Anterior cingulate cortex (tissue), 58 donors: ENCODE measurements at places on chromosomes 6 and 20.

DNA sequence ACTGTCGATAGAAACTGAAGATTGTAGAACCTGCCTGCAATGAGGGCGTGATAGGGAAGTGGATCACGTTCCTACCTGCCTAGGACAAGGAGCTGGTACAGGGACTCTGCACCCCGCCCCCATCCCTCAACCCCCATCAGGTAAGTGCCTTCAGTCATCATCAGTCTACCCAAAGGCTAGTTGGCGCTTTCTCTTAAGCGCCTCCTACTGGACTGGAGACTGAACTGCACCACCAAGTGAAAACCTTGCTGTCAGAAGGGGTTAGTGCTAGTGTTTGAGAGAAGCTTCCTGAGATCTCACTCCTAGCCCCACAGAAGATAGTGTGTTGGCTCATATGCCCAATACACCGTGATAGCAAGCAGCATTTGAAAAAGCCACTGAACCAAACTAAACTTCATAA lies 706.5 kb upstream of the MAN1A1 start:
- DNase-seq, result no peak

DNA sequence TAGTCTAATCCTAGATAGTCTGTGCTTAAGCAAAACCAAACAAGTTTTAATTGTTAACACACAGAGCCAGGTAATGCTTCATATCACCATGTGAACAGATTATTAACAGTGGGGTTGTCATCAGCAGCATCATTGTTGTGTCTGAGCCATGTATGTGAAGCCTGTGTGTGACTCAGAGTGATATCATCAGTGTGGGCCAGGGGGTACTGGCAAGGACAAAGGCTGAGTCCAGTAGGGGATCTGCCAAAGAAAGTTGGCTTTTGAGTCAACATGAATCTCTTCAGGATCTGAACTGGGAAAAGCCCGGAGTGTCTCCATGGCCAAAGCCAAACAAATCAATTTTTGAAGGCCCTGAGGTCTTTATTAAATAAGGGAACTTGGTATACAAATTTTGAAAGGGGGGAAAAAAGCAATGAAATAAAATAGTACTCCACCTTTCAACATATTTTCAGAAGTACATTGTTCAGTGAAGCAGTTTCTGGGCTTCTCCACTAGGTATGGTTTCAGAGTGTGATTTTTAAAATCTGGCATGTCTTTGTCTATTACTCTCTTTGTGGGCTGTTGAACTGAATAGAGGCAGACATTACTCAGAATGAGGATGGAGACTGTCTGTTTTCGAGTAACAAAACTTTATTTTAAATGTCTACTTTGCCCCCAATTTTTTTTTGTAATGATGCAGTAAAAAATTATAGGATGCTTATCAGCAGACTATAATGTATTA lies 444.2 kb upstream of the JAG1 start:
- no peak for DNase-seq

GRCh38 chr20:36848078-36848660 lies 27.8 kb upstream of the TLDC2 start:
- DNase-seq, result no peak

DNA sequence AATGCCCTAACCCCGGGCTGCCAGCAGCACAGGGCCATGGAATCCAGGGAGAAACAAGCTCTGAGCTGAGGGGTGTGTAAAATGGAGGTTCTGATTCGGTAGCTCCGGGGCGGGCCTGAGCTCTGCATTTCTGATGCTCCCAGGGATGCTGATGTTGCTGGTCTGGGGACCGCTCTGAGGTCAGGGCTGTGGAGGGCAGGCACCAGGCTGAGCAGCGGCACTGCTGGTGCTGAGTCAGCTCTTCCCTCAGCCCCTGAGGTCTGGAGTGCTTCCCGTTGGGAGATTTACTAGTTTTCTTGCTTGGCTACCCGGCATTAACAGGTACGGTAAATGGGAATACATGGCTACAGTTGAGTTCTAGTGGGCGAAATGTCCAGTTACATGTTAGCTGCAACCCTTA lies 18.6 kb upstream of the CST3 start:
- DNase-seq, result no peak

DNA sequence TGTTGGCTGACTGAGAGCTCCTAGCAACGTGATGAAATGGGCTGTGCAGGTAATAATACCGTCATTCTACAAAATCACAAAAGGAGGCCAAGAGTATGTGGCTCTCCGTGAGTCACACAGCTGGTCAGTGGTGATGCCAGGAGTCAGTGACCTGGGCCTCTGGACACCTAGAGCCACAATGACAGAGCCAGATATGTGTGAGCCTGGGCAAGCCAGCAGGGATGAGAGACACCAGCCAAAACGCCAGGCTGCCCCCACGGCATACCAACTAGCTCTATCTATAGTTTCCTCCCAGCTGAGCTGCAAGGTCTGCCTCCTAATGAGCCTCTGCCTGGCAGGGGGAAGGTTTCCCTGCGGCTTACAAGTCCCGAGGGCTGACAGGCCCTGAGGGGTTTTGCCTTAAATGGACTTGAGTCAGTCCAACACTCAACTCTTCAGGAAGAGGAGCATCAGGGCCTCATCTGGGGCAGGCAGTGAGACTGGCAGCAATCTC lies 70.0 kb downstream of the CPNE5 start:
- peak; percentile 27 for DNase-seq

DNA sequence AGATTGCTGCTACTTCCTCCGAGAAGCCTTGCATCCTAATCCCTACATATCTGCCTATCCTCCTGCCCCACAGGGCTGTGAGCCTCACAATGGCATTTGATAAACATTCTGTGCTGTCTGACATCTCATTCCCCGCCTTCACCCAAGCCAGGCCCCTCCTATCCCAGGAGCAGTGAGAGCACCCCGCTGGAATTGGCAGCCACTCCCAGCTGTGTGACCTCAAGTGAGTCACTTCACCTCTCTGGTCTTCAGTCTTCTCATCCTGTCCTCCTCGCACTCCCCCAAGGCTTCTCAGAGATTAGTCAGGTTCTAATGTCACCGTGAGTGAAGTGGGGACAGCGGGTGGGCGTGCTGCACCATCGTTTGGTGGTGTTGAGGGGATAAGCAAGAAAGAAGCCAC lies 81.7 kb downstream of the CDH22 start:
- no peak for DNase-seq

GRCh38 chr6:45036103-45036502 lies 292.0 kb upstream of the RUNX2 start:
- no peak for DNase-seq

- DNase-seq, result no peak
These were observed 918.3 kb upstream of the MAP3K7 start for GRCh38 chr6:91505199-91505598.

DNA sequence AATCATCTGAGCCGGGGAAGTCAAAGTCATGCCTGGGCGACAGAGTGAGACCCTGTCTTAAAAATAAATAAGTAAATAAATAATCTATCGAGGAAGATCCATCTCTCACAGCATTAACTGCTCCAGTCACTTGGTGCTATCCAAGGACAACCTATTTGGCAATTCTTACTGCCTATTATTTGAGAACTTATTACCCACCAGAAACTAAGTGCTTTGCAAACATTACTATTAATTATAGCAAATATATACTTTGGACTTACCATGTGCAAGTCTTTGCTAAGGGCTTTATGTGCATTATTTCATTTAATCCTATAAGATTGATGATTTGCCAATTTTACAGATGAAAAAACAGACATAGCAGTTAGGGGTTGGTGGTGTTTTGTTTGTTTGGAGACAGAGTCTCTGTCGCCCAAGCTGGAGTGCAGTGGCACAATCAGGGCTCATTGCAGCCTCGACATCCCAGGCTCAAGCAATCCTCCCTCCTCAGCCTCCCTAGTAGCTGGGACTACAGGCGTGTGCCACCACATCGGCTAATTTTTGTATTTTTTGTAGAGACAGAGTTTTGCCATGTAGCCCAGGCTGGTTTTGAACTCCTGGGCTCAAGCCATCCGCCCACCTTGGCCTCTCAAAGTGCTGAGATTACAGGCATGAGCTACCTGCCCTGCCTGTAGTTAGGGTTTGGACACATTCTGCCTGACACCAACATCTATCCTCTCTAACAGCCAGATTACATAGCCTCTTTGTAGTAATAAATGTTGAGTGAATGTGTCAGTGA lies 933 bp upstream of the APOM start:
- DNase-seq, result no peak

DNA sequence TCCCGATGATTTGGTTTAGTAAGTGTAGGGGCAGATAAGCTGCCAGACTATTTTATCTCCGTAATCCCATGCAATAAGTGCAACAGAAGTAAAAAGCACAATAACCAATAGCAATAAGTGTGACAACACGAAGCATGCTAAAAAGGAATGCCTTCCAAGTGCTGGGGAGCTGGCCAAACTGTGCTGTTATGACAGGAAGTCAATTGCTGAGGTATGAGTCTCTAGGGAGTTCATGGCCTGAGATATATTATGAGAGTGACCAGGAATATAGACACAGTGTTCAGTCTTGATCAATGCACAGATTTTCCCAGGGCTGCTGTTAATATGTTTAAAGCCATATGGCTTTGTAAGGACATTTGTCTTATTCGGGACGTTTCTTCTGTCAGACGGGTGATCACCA lies 10.5 kb upstream of the ANGPT4 start:
- DNase-seq, result no peak

GRCh38 chr6:32609731-32610640 lies 20.3 kb upstream of the HLA-DRB1 start:
- DNase-seq, result peak; percentile 43

DNA sequence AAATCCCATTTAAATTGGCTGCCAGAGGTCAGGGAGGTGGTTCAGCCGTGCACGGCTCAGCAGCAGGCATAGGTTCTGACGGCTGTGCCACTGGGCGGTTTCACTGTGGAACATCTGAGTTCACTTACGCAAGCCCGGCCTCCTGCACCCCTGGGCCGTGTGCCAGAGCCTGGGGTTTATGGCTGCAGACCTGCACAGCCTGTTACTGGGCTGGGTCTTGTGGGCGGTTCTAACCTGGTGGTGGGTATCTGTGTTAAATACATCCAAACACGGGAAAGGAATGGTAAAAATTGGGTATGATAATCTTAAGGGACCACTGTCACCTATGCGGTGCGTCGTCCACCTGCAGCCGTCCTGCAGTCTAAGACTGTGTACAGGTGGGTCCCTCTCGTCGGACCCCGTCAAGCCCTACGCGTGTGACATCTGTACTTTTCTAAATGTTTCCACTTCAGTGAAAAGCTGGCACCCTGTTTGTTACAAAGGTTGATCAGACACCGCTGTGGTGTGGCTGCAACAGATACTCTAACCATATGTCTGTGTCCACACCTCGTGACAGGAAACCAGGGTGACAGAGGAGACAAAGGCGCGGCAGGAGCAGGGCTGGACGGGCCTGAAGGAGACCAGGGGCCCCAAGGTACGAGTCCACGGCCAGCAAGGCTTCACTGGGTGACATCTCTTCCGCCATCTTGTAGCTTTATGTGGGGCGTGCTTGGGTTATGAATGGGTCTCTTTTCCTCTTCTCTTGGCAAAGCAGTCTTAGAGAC lies 21.5 kb downstream of the COL9A3 start:
- no peak for DNase-seq

DNA sequence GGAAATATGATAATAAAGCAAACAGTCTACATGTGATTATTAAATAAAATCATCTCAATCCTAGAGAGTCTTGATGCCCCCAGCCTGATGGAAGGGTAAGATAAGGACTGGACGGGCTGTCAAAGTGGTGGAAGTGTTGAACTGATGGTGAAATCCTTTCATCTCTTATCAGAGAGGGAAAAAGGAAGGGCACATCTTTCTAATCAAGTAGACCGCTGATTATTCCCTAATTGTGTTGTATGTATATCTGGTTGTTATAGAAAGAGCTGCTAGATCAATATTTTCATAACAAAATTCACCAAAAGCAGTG lies 184.5 kb downstream of the PDE7B start:
- no peak for DNase-seq

DNA sequence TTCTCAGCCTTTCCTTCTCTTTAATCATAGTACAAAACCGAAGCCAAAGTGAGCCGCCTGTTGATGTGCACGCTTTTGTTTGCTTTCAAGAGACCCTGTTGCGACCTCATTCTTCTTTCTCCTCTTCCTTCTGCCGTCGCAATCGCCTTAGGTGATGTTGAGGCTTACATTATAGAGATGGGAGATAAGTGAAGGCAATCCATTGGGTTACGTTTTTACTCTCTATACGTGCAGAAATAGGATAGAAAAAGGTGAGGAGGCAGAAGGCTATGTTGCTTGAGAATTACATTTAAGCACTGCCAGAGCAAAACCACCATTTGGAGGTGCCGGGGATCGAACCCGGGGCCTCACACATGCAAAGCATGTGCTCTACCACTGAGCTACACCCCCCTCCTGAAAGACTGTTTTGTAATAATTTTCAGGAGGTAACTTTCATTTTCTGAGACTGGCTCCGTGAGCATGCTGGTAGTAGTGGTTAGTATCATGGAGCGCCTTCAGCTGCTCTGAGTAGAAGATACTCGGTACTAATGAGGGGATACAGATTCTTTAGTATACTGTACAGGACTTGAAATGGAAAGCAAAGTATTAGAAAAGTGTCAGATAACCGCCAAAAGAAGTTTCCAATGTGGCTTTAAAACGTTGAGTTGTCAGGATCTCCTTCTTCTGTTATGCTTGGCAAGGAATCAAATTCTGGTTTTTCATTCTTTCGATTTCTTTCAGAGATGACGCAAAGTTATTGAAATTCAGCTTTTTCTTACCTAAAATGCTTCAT lies 165.6 kb downstream of the TRIM27 start:
- no peak for DNase-seq

- DNase-seq, result no peak
These were observed 28.0 kb downstream of the ASXL1 start for GRCh38 chr20:32386091-32386490.

DNA sequence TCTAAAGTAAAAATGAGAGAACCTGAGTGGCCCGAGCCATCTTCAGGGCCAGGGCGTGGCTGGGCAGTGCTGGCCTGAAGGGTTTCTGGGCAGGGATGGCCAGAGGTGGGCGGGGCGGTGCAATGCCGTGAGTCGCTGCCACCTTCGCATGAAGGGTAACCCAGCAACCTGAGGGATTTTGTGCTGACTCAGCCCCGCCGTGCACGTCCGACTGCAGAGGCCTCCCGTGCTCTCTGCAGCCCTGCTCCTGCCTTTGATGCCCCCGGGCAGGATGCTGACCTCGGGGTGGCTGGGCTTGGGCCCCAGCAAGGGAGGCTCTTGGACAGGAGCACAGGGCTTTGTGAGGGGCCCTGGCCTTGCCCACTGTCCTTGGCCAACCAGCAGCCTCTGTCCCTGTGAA lies 81.7 kb upstream of the GATA5 start:
- DNase-seq, result no peak

GRCh38 chr6:154394571-154394970 lies 38.0 kb upstream of the IPCEF1 start:
- DNase-seq, result no peak

DNA sequence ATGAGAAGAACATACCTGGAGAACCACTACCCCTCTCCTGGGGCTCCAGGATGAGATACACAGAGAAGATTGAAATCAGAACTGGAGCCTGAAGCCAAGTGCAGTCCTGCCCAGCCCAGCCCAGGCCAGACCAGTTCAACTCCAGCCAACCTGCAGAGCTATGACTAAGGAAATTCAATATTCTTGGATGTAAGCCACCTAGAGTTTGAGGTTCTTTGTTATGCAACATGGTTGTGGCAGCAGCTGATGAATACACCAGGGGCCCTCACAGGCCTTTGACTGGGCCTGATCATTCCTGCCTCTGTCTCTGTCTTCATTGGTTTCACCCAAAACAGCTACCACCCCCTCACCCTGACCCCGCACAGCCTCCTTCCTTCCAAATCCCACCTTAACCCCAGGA lies 167.8 kb downstream of the LRFN2 start:
- DNase-seq, result no peak

- no peak for DNase-seq
These were observed 122.9 kb upstream of the AFDN start for GRCh38 chr6:167703781-167704180.

- DNase-seq, result no peak
These were observed 47.2 kb downstream of the FOXA2 start for GRCh38 chr20:22536956-22537756.
